ENCODE measurements at places on chromosomes 4 and X.

GRCh38 chr4:2419814-2420213 is 1.1 kb downstream of the CFAP99 start:
- no peak for DNase-seq

GRCh38 chr4:162959046-162959445 is 207.6 kb downstream of the NAF1 start:
- DNase-seq = no peak

- DNase-seq = no peak
Measured at GRCh38 chrX:124211312-124211942, 121.0 kb upstream of the TEX13D start.

GRCh38 chr4:38684951-38685844 is 21.2 kb downstream of the KLF3 start:
- no peak for DNase-seq

DNA sequence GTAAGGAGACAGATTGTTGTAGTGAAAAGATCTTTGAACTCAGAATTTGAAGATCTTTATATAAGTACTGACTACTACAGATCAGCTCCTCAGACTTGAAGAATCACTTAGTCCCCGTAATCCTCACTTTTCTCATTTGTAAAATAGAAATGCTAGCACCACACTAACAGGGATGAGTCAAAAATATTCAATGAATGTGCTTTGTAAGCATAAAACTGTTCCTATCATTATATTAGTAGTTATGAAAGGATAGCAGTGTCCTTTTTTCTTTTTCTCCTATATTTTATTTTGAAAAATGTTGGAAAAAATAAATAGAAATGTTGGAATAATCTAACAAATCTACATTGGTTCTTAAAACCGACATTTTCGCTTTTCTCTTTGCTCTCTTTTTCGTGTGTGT is 25.4 kb downstream of the NFKB1 start:
- no peak for DNase-seq

GRCh38 chr4:10326075-10326474 is 131.2 kb downstream of the ZNF518B start:
- no peak for DNase-seq

DNA sequence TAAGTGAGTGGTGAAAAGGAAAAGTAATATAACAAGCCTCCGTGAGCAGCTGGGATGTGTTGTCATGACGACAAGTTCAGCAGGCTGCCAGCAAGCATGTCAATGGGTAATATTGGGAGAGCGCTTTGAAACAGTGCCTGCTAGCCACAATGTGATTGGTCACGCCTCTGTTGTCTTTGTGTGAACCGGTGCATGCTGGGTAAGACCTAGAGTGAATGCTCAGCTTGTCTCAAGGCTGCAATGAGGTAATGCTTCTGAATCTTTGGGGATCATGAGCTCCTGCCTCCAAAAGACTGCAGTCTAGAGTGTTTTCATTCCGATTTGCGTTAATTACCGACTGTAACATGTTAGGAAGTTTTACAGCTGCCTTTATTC is 54.9 kb downstream of the STOX2 start:
- DNase-seq = no peak

GRCh38 chr4:162131256-162131655 is 32.5 kb downstream of the FSTL5 start:
- no peak for DNase-seq

- no peak for DNase-seq
Measured at GRCh38 chr4:38415682-38416081, 248.3 kb upstream of the KLF3 start.

DNA sequence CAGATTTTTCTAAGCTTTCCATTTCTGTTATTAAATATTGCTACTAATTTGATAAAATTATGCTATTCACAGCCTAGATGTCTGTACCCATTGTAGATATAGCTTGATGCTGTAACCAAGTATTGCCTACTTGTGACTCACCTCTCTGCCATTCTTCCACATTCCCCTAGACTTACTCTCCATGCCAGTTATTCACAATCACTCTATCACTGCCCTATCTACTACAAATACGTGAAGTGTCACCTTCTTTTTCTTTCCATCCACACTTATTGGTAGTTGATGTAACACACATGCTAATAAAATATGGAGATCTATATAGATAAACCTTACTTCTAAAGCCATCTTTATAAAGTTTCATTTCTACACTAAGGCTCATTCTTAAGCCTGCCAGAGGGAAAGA is 179.4 kb upstream of the PACRGL start:
- no peak for DNase-seq

- no peak for DNase-seq
Measured at GRCh38 chr4:52883183-52883621, 21.1 kb downstream of the RASL11B start.

- DNase-seq = no peak
Measured at GRCh38 chr4:55444827-55445226, 49.1 kb downstream of the TMEM165 start.

GRCh38 chr4:123246085-123246484 is 150.5 kb upstream of the SPRY1 start:
- DNase-seq = no peak

- no peak for DNase-seq
Measured at GRCh38 chr4:137700072-137700471, 167.8 kb upstream of the PCDH18 start.

- DNase-seq = no peak
Measured at GRCh38 chr4:53644607-53645006, 53.3 kb upstream of the LNX1 start.

GRCh38 chrX:31423609-31424189 is 351.9 kb upstream of the FTHL17 start:
- DNase-seq = no peak

DNA sequence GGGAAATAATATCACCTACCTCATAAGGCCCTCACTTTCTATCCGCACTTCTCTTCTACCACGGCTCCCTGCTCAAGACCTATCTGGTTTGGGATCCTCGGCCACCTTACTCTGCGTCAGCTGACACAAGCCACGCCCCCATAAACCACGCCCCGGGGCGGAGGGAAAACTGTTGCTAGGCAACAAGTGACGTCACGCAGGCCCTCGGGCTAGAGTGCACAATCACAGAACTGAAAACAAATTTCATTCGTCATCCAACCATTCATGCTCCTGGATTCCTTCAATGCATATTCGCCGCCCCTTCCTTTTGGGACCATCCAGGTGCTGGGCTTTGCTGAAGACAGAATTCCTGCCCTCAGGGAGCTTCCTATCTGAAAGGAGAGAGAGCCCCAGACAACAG is 66.3 kb downstream of the SMC1A start:
- no peak for DNase-seq

- DNase-seq = no peak
Measured at GRCh38 chrX:40054793-40055192, 43.0 kb downstream of the BCOR start.

GRCh38 chrX:139850968-139851367 is 81.9 kb downstream of the ATP11C start:
- DNase-seq = no peak

DNA sequence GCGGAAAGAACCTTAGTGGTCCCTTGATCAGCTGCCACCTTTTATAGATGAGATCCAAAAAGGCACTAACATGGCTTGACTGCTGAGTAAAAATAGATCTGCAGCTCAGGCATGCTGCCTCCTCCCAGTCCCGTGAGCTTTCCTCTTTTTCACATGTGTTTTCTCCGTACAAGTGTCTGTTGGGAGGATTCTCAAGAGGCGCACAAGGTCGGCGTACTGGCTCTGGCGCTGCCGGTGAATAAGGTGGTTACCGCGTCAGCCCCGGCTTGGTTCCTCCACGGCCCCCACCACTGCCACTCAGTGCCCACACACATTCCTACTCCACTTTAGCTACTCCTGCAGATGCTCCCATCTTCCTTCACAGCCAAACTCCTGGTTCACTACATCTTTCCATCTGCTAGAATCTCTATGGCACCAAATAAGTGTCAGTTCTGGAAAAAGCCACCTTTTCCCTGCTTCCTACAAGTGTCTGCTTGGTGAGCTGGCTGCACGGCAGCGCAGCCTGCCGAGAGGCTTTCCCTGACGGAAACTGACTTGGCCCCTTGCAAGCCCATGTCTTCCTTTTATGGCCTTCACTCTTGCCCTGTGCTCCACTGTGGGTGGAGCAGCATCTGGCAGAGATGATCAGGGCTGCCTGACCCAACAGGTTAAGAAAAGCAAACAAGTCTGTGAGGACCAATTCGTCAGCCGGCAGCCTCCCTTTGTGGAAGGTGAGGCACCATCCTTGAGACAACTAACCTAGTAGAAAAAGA is 99.8 kb downstream of the KLHL8 start:
- DNase-seq = no peak
